Hepatic stellate cell (primary cell): ENCODE measurements at places on chromosomes 3 and 15.
A peak's percentile ranks its signal among the peaks of the same experiment; 100 is the strongest.

DNA sequence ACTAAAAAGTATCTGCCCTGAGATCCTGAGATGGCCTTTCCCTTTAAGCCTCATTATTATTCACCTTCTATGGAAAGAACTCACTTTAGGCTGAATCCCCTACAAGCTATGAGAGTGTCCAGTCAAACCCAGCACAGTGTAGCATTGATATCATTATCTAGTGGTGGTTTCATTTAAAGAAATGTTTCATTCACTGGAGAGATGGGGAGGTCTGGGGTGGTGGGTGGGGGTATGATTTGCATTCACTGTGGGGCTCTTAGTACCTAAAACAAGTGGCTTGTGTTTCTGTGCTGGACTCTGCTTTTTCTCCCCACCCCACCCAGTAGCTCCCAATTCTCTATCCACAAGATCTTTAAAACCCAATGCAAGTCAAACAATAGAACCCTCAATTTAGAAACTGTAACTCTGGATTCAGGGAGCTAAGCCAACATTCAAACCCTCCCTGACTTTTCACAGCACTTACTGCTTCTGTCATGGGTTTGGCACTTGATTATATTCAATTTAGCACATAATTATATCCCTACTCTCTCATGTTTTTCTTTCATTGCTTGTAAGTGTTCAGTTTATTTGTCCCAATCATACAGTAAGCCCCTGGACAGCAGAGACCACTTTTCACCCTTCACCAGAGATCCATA is 310.5 kb upstream of the THBS1 start:
- no peak for DNase-seq

GRCh38 chr3:101846709-101847108 is 2.6 kb upstream of the NFKBIZ start:
- no peak for DNase-seq

DNA sequence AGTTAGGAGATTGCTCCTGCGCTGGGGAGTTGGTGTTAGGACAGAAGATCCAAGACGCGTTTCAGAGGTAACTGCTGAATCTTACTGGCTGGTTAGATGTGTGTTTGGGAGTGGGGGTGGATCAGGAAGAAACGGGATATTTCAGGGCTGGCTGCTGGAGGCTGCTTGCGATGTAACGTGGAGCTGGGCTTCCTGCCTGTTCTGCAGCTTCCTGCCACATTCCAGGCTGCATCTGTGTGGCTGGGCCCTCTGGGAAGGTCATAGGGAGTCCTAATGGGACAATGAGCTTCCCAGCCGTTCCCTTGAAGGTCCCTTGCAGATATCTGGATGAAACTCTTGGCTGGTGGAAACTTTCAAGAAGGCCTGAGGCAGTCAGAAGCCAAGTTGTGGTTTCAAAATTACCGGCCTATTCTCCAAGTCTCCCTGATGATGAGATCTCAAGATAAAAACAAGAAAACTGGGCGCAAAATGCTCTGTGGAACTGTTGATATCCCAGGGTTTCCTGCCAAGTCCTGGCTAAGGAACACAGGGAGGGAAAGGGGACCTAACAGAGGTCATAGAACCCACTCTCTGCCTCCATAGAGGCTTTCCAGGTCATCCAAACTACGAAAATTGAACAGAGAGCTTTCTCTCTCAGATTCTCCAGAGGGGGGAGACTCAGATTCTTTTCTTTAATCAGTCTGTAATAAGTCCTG is 67.0 kb downstream of the NOX5 start:
- peak; percentile 28 for DNase-seq

- DNase-seq: no peak
Measured at GRCh38 chr15:84598250-84598649, 2.6 kb upstream of the ZSCAN2 start.

DNA sequence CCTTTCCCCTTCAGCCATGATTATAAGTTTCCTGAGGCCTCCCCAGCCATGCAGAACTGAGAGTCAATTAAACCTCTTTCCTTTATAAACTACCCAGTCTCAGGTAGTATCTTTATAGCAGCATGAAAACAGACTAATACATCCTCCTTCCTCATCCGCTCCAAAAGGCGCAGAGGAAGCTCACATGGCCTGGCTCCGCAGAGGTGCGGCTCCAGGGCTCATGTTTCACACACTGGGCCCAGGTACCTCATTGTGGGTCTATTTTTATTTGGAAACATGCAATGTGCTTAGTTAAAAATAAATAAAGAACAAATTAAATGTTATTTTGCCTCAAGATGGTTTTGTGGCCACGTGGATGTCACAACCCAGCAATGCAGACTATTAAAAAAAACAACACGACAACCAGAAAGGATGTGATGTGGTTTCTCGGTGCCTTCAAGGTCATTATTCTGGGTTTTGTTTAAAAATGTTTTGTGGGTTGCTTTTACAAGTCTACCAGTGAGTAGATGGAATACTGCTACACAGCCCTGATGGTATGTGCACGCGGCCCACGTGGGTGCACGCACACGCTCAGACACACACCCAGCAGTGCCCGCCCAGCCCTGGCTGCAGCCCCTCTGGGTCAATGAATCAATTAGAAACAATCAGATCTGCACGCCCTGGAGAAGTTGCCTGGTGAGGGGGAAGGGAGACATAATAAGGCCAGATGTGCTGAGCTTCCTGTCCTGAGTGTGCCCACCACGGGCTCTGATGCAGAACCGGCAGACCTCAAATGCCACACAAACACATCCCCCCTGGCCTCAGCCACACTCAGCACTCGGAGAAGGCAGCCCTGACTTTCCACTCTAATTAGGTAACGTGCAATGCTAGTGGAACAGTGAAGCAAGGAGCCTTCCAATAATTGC is 140.1 kb downstream of the ADAMTS17 start:
- DNase-seq: no peak

DNA sequence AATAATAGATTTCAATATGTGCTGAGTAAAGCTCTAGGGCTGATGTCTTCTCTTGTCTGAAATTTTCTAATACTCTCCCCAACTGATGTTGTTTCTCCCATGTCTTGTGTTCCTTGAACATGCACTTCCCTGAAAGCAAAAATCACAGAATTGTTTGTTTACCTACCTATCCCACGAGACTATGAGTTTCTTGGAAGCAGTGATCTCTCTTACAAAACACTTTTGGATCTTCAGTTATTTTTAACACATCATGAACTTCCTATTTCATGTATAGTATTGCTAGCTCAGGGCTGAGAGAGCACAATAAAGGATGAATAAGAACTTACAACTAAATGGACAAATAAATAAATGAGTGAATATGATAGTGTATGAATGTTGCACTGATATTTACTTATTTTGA is 365.0 kb downstream of the ROBO2 start:
- DNase-seq: no peak

DNA sequence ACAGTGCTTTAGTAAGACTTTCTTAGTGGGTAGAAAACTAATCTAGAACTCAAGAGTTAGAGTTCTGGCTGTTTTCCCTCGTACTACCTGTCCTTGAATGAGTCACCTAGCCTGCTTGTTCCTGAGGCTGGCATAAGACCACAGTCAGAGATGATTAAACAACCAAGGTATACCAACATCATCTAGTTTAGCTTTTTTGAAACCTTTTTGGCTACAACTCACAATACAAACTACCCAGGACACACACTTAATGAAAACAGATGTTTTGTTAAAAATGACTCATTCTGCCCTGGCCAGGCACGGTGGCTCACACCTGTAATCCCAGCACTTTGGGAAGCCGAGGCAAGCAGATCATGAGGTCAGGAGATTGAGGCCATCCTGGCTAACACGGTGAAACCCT is 4.6 kb downstream of the MCCC1 start:
- DNase-seq: no peak
